NCI-H510A treated with DMSO at 0.1 percent for 48 hours (cell line): ENCODE measurements at places on chromosomes 13 and 19.

DNA sequence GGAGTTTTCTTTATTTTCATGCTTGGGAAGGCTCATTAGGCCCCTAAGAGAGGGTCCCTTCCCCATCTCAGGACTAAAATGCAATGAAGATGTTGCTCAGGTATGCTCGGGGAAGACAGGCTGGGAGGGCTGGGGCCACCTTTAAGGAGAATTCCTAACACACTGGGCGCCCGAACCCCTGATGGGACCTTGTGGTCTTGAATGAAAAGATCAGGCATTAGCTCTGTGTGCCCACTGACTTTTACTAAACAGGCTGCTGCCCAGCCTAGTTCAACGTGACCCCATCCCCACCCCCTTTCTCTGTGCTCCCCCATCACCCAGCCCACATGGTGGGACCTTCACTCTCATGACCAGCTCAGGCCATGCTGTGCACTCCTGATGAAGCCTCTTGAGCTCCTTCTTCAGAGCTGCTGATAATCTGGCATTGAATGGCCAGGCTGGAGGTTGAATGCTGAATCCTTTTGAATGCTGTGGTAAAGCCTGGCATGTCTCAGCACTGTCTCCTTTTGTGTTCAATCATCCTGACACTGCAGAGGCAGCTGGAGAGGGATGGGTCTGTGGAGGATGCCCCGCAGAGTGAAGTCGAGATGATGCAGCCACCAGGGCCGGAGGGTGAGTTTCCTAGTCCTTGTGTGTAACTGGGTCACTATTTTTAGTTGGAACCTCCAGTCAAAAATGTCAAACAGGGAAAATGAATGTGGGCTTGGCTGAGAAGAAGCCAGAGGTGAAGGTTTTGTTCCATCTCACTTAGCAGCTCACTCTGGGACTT lies 209.1 kb downstream of the UQCRFS1 start:
- DNase-seq = no peak

DNA sequence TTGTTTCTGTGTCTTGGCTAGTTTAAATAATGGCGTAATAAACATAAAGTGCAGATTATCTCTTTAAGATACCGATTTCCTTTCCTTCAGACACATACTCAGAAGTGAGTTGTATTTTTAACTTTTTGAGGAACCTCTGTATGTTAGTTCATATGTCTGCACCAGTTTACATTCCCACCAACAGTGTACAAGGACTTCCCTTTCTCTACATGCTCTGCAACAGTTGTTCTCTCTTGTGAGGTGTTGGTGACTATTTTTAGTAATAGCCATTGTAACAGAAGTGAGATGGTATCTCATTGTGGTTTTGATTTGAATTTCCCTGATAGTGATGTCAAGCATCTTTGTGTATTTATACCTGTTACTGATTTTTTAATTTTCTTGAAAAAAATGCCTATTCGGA lies 418.6 kb downstream of the UQCRFS1 start:
- DNase-seq = no peak

GRCh38 chr19:57687363-57688010 lies 5.7 kb downstream of the ZNF551 start:
- no peak for DNase-seq

DNA sequence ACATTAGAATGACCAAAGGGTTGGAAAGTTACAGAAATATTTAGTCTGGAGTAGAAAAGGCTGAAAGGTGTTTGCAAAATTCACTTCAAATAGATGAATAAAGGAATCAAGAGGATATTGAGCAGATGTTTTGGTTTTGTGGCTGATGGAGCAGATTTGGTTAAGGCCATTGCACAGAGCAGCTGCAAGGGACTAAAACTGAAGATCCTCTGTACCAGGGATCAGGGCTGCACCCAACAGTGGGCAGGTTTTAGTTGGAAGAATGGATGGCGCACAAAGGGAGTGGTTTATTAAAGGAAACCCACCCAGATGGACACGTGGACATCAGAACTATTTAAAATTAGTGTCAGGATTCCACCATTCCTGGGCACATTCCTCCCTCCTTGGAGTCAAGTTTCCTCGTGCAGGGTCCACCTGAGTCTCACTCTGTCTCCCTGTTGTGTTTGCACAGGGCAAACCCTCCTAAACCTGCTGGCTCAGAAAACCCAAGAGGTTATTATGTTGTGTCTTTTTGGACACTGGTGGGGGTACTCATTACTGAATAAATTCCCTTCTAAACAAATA lies 9.2 kb upstream of the UBAC2 start:
- peak; percentile 50 for DNase-seq

DNA sequence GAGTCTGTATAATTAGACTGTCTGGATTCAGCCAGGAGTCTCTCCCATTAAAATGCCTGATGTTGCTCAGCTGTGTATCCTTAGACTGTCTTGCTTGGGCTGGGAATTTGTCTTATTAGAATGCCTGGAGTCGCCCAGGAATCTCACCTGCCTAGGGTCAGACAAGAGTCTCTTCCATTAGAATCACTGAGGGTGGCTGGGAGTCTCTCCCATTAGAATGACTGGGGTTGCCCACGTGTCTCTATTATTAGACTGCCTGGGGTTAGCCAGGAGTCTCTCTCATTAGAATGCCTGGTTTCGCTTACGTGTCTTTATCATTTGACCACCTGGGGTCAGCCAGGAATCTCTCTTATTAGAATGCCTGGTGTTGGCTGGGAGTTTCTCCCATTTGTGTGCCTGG lies 1450.0 kb downstream of the UQCRFS1 start:
- no peak for DNase-seq

DNA sequence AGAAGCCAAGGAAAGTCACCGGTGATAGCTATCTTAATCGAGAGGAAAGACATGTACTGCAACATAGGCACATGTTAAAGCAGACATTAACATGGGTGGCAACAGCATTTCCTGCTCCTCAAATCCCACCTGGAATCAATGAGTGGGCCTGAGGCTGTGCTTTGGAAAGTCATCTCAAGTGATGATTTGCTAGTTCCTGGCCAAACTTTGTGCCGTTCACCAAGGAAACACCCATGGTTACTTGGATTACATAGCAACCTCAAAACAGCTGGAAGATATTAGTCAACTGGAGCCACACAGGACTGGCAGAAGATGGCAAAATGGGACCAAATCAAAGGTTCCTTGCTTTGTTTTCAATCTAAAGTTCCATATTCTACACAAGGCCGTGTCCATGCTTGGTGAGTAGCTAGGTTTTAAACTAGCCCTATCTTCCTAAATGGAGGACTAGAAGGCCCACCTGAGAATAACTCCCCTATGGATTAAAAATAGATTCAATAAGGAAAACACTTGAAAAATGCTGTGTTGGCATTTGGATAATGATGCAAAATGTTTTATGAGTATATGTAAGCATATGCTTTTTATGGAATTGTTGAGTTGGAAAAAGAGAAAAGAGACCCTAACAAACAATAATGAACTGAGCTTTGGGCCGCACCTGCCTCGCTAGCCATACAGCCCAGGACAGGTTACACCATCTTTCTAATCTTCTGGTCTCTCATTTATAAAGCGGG lies 144.5 kb downstream of the RGCC start:
- no peak for DNase-seq

DNA sequence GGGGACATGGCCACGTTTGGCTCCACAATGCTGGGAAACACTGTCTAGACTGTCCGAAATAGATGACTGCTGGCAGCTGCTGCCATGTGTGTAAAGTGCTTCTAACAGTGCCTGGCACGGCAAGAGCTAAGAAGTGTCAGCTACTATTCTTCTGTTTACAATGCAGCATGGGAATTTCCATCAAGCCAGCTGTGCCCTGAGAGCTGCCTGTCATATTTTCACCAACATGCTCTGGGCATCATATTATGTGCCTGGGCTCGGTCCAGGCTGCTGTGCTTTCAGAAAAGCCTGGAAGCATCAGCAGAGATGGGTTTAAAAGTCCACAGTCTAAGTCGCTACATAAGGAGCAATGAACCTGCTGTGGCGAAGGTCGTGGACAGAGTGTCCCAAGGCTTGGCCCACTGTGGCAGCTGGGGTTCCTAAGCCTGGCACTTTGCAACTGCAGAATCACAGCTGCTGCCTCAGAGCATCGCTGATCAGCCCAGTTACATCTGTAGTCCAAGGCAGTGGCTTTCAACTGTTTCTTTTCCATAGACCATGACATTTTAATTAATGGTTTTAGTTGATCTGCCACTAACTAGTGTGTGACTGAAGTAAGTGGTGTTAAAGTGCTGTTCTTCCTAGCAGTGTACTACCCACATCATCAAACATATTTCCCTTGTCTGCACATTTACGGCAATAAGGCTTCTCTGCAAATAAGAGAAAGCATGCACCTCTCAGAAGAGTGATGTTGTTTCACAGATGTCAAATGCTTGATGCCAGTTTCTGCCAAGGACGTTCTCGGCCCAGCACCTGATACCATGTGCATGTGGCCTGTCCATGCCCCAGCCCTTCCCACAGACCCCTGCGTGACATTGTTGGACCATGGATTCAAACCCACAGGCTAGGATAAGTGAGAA lies 95.7 kb upstream of the C1QTNF9B start:
- no peak for DNase-seq

GRCh38 chr19:45881082-45881908 lies 4.6 kb downstream of the IRF2BP1 start:
- peak; percentile 78 for DNase-seq

GRCh38 chr13:24162604-24163003 lies 2.1 kb downstream of the SPATA13 start:
- DNase-seq = no peak

GRCh38 chr19:58330458-58330857 lies 3.7 kb downstream of the ZSCAN22 start:
- DNase-seq = no peak

DNA sequence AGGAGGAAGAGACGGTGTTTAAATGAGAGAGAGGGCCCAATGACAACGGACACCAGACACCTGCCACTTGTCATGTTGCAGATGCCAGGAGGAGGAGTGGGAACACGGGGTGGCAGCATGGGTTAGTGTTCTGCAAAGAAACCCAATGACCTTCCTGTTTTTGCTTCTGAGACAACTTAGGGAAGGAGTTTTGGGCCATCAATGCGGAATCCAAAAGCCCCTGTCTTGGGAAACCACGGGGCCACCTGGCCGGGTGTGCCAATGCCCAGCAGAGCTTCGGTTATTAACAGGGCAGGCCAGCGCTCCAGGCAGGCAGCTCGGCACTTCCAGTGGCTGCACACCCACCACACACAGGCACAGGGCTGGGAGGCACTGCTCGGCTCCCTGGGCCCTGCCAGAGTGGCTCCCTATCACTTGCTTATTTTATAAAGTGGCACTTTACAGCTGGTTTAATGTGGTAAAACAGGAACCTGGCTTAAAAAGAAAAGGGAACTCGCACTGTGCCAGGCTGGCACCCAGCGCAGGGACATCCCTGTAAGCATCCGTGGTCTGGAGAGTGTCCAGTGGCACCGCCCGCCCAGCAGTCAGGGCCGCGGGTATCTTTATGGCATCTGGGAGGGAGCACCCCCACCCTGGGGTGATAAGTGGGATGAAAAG lies 19.1 kb downstream of the ELL start:
- DNase-seq = peak; percentile 14

DNA sequence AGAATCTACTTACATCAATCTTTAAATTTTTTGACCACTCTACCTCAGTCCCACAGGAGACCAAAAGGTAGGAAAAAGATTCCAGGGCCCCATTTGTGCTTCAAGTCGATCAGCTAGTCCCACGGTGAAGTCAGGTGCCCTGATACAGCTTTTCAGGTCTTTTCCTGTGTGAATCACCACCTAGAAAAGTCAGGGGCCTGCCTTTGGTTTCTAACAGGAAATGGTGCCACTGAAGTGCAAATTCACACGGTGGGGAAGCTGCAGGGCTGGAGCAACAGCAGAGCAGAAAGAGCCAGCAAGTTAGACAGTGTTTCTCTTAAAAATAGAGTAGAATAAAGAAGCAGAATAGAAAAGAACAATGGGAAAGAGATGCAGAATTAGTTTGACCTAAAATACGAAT lies 107.5 kb downstream of the KLF12 start:
- no peak for DNase-seq

DNA sequence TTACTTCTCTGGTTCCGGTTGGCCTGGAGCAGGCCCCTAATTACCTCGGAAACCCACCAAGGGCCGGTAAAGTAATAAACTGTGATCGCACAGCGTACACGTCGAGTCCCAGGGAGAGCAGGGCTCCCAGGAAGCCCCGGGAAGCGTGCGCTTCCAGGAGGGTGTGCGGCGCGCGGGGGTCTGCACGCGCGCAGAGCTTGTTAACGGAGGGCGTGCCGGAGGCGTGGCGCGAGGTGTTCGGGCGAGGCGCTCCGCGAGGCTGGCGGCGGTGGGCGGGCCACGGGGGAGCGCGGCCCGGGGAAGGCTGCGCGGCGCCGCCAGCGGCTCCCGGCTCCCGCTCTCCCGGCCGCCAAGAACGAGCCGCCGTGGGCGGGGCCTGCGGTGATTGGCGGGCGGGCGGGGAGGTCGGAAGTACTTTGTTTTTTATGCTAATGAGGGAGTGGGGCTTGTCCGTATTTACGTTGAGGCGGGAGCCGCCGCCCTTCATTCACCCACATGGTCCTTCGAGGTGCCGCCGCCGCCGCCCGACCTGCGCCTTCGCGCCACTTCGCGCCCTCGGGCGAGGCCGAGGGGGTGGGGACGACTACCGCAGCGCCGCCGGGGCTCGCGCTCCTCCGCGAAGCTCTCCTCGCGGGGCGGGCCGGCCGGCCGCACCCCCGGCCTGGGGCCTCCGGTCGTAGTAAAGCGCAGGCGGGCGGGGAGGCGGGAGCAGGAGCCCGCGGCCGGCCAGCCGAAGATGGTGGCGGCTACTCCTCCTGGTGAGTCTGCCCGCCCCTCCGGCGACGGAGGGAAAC lies at the start of gene MIR17HG:
MIR17HG (plus strand) TSS at position 486 of the 794 bp plus-strand sequence.
- DNase-seq = peak; percentile 75

GRCh38 chr13:106095919-106096318 lies 439.5 kb downstream of the EFNB2 start:
- no peak for DNase-seq

DNA sequence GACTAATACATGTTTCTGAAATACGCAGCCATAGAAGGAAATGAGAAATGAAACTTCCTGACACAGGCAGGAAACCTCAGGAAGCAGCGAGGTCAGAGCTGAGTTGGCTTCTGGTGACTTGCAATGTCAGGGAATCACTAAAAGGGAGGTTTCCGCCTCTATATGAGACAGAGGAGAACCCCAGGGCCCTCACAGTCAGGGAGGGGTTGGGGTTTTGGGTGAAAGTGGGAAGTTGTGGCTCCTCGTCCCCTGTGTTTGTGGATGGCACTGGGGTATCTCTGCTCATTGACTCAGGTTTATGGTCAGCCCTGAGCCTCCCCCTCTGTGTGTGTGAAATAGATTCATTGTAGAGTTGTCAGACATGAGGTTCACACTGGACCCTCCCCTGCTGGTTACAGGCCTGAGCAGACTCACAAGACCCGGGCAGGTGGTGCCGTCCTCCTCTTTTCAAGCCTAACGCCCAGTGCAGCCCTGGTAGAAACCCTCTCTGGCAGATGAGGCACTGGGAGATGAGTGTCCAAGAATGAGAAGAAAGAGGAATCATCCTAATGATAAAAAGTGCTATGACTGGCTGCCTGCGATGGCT lies 5.5 kb upstream of the LILRA6 start:
- DNase-seq = no peak

- DNase-seq = no peak
Measured at GRCh38 chr19:13989487-13989886, 16.6 kb downstream of the RFX1 start.

DNA sequence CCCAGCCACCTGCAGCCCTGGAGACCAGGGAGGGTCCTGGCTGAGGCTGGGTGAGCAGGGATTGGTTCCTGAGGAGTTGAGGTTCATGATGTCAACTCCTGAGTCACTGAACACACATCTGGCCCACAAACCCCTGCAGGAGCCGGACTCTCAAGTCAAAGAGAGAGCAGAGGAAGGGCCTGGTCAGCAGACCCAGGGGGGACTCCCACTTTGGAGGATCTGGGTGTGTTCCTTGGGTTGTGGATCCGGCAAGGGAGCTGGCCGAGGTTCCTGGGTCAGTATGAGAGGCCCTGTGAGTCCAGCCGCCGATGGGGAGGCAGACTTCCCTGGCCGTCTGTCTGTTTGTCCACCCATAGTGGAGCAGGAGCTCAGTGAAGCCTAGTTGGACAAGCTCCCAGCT lies 4.0 kb downstream of the SLC7A10 start:
- DNase-seq = no peak
